ENCODE measurements at places on chromosomes 11 and 22.

DNA sequence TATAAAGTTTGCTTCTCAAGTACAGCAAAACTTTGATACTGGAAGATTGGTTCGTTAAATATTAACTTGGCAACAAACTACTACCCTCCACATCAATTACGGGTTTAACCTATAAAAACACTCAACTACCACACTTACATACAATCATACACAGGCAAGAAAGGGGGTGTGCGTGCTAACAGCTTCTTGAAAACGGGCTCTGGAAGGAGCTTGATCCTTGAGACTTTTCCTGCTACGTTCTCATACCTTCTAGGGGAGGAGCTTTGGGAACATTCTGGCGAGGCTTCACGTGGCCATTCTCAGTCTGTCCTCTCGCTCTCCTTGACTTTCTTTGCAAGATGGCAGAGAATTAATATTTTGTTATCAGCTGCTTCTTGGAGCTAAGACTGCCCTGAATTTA lies 6.8 kb upstream of the ESAM start:
- no peak for DNase-seq

DNA sequence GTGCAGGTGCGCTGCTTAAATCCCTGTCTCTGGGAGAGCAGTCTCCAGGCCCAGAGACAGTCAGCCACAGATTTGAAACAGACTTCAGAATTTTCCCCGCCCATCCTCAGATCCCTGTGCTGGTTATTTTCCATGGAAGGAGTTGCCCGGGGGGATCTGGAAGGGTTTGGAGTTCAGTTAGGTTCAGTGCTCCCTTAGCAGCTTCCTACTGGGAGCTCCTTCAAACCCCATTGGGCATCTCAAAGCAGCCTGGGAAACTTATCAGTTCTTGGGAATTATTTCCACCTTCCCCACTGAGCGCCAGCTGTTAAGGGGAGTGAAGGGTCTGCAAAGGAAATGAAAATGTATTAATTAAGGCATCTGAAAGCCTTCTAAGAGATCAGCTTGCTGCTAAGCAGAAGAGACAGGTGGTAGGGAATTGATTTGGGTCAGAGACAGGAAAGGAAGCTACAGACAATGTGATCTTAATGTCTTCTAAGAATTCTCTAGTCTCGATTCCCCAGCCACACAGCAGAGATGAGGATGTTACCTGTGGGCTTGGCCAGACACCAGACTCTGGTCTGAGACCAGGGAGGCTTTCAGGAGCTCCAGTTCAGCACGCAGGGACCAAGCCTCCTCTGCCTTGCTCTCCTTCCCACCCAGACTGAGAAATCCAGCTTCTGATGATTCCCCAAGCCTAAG lies 106.2 kb upstream of the TBCEL start:
- DNase-seq: no peak

- DNase-seq: no peak
Measured at GRCh38 chr11:8961401-8961800, 2.8 kb downstream of the TMEM9B start.

- DNase-seq: no peak
Measured at GRCh38 chr11:66728693-66729385, at the start of gene SPTBN2. TSS of gene SPTBN2 (minus strand) at chr11:66729216. CDS start at chr11:66721240, 7,976 bp downstream.

DNA sequence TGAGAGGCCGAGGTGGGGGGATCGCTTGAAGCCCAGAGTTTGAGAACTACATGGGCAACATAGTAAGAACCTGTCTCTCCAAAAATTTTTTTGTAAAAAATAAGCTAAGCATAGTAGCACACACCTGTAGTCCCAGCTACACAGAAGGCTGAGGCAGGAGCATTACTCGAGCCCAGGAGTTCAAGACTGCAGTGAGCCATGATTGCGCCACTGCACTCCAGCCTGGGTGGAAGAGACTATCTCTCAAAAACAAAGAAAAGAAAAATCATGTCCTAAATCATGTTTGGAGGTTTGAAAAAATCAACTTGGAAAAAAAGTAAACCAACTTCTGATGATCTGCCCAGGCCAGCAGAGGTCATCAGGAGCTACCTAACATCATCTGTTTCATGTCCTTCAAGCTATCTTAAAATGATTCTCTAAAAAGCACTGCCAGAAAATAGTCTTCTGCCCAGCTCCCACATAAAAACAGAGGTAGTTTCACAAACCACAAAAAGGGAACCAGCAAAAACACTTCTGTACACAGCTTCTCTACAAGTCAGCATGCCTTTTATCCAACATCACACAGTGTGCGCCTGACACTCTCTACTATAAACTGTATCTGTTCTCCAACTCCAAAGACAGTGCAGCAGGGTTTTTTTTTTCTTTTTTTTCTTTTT lies 165.0 kb downstream of the SOX6 start:
- DNase-seq: no peak

All from fibroblast of the aortic adventitia (primary cell).